Activated T-cell treated with anti-CD3 and anti-CD28 coated beads for 4 hours (primary cell): ENCODE measurements at places on chromosomes 12 and 14.

- no peak for DNase-seq
These were observed 39.9 kb downstream of the TMEM132D start for GRCh38 chr12:129863938-129864337.

- DNase-seq: no peak
These were observed 55.2 kb downstream of the NPAS3 start for GRCh38 chr14:32993921-32994320.

DNA sequence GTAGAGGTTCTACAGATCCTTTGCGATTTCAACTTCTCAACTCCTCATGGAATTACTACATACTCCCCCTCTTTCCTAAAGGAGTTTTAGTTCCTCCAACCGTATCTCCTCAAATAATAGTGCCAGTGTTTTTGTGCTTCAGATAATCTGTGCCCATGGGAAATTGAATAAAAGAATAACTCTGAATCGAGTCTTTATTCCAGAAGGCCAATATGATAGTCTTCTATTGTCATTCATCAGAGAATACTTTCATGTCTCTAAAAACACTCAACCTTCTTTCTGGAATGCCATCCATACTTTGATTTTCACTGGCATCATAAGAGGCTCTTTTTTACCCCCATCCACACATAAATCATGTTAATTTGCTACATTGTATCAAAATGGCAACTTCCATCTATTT is 911.3 kb upstream of the USP15 start:
- DNase-seq: no peak

GRCh38 chr12:7729746-7730145 is 17.4 kb downstream of the CLEC4C start:
- DNase-seq: no peak

GRCh38 chr14:77882098-77882497 is 82.2 kb downstream of the ADCK1 start:
- DNase-seq: no peak
